NCI-H2029 (cell line): ENCODE measurements at places on chromosomes 7 and 10.

DNA sequence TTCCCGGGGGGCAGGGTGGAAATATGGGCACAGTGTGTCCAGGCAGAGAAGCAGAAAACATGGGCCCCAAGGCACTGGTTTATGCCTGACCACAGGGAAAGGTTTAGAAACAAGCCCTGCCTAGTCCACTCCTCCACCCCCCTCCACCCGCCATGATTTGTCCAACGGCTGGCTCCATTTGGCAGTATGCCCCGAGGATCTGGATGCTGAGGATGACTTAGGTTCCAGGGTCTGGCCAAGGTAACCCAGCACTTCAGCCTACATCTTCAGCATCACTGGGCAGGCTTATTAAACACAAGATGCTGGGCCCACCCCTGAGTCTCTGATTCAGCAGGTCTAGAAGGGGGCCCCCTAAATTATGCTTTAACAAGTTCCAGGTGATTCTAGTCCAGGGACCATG lies 121.9 kb downstream of the RALA start:
- no peak for DNase-seq

- no peak for DNase-seq
Observed at GRCh38 chr7:137771273-137771672, 75.5 kb downstream of the DGKI start.

GRCh38 chr7:37713613-37714012 lies 30.0 kb downstream of the GPR141 start:
- no peak for DNase-seq

GRCh38 chr10:79182781-79183467 lies 114.2 kb downstream of the ZMIZ1 start:
- DNase-seq, result no peak

DNA sequence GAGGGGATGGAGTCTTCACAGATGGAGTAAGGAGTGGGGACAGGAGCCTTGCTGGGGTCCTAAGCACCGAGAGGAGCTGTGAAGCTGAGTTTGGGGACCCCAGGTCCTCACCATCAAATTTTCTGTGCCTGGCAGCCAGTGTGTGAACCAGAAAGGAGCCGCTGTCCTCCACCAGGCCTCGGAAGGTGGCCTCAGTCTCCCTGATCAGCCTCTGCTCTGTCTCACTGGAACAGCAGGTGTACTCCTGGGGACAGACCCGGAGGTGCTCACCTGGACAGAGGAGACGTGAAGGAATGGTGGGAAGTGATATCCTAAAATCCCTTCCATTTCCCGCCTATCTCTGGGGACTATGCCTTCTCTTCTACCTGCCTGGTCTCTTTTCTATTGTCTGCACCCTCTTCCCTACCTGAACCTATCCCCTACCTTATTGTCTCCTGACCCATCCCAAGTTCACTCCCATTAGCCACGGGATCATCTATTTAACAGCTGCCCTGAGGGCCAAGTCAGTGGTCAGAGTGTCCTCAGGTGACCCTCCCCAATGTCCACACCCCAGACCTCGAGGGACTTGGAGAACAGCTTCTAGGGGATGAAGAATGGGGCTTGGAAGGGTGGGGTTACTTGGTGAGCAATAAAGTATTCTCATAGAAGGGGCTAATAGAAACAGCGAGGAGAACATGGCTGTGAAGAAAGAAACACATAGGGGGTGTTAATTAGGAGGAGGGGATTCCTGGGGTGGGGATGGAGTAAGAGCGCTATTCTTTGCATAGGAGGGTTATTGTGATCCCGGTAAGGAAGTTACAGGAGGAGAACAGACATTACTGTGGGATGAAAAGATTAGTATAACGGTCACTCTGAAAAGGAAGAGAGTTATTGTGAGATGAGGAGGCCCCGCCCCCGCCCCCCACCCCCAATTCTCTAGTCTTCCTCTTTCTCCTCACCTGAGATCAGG lies 811 bp downstream of the GPC2 start:
- DNase-seq, result no peak

- DNase-seq, result no peak
Observed at GRCh38 chr7:1853986-1854865, 184.1 kb downstream of the ELFN1 start.

- DNase-seq, result no peak
Observed at GRCh38 chr7:21962677-21963076, 17.0 kb upstream of the CDCA7L start.

DNA sequence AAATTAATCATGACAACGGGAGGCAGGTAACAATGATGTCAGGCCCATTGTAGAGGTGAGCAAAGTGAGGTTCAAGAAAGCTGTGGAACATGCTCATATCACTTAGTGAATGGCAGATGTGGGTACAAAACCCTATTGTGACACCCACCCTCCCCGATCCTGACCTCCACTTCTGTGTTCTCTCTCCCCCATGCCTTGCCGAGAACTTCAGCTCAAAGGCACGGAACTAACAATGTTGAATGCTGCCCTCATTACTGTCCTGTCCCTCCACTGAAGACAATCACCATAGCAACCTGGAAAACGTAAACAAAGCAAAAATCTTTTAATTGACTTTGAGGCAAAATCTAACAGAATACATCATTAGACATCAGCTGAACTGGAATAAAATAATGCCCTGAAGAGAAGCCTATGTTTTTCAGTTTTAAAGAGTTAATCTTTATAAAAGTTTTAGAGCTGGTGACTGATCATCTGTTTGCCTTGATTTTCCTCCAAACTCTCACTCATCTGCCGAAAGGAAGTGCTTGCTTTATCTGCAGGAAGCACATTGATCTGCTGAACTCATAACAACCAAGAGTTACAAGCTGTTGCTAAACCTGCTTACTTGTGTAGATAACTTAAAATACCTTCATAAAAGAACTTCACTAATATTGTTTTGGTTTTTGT lies 133.6 kb downstream of the CUBN start:
- DNase-seq, result no peak

- DNase-seq, result no peak
Observed at GRCh38 chr7:103951311-103951710, 38.1 kb downstream of the RELN start.

DNA sequence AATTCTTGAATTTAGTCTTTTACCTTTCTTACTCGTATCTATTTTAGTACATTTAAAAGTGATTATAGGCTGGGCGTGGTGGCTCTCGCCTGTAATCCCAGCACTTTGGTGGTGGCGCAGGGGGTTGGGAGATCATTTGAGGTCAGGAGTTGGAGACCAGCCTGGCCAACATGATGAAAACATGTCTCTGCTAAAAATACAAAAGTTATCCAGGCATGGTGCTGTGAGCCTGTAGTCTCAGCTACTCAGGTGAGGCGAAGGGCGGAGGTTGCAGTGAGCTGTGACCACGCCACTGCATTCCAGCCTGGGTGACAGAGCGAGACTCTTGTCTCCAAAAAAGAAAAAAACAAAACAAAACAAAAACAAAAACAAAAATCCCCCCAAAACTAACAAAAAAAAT lies 12.2 kb downstream of the PRKCQ start:
- DNase-seq, result no peak

DNA sequence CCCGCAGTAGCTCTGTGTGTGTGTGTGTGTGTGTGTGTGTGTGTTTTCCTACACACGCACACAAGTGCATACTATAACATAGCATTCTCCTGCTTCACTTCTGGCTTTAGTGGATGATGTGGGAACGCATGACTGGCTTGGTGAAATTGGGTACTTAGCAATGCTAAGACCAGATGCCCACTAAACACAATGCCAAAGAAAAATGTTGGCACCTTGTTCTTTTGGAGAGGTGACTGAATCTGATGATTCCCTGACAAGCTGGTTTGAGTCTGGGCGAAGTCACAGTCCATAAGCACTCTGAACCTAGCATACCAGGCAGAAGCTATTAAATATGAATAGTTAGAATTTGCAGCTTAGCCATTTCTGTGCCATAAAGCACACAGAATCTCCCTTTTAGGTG lies 68.0 kb upstream of the CDCA7L start:
- DNase-seq, result no peak

GRCh38 chr10:22489975-22490374 lies 144.7 kb downstream of the SPAG6 start:
- DNase-seq, result no peak

DNA sequence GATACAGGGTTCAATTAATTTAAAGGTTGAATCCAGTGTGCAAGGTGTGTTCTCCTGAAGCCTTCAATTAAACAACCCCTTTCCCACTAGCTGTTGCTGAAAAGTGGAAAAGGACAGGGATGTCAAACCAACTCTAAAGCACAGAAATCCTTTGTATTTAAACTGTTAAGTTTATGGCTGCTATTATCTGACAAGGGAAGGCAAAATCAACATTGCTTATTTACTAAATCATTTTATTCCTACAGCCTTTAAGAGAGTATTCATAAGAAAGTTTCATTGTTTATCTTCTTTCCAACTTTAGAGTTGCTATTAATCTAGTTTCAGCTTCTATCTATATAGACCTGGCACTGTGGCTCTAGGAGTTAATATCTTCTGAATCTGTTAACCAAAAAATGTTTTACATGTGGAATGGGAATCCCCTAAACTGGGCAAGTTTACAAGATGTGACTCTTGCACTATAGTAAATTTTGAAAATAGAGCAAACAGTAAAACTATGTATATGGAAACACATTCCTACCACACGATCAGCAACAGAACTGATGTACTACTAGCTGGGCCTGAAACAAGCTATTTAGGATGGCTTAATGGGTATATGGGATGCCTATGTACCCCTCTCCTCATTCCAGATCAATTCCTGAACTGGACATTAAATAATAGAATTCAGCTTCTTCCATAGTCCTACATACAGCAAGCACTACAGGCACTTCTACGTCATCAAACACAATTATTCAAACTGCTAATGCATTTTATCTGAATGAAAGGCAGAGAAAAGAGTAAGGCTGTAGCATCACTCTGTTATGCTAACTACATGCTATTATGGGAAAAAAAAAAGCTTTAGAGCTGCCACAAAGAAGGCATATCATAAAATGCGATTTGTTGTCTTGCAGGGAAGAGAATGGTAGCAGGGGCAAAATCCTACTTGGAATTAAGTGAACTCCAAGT lies 52.8 kb downstream of the CDK6 start:
- no peak for DNase-seq

DNA sequence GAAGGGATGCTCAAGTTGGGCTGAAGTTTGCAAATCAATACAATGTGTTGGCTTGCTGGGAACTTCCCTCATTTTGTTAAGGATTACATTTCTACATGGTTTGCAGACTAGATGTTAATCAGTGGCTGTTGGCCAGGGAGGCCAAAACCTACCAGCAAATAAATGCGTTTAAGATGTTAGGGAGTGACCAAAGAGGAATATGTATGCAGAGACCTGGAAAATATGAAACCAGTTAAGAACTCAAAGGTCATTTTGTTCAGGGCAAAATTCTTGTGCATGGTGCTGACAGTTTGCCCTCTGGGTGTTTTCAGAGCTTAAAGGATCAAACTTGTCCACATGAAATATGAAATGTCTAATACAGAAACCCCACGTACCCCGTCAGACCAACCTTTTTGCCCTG lies 30.3 kb downstream of the GATA3 start:
- DNase-seq, result no peak

DNA sequence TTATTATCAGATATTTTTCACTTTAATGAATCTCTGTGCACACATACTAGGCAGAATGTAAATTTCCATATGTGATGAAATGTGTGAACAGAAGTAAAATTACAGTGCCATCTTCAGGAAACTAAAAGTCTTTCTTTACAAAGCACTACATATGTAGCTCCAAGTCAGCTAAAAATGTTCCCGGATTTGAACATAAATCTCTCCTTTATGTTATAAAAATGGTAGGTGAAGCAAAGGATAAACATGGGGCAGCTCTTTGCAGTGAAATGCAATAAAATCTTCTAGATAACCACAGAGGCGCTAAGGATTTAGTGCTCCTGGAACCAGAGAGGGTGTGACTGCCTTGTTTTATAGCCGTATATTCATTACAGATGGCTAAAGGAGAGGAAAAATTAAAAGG lies 104.9 kb upstream of the C7orf33 start:
- DNase-seq, result no peak

GRCh38 chr10:43415544-43415943 lies 6.6 kb upstream of the HNRNPF start:
- no peak for DNase-seq

DNA sequence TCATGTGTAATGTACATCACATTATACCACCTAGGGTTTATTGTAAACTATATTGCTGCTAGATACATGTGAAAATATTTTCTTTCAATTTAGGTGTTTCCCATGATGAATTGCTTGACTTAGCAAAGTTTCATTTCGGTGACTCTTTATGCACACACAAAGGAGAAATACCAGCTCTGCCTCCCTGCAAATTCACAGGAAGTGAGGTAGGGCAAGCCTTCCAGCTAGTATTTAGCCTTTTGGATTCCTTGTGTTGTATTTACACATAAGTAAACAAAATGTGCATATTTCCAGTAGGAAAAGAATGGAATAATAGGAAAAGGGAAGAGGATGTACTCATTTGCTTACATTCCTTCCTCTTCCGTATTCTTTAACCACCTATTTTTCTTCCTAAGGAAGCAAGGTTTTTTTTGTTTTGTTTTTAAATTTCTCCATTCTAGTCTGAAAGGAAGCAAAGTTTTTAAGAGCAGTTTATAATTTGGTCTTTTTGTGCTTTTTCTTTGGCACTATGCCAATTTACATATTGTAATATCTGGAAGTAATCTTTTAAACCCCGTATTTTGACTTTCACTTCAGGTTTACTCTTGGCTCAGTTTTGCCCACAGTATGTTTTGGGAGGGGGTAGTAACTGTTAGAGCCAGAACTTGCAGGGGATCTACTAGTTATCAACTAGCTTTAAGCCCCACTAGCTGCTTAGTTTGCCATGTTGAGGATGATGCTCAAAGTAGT lies 10.4 kb downstream of the PMPCB start:
- no peak for DNase-seq
